ENCODE measurements at places on chromosomes 2 and 18.

GRCh38 chr2:20609349-20609994 is 41.4 kb downstream of the HS1BP3 start:
- no peak for DNase-seq

DNA sequence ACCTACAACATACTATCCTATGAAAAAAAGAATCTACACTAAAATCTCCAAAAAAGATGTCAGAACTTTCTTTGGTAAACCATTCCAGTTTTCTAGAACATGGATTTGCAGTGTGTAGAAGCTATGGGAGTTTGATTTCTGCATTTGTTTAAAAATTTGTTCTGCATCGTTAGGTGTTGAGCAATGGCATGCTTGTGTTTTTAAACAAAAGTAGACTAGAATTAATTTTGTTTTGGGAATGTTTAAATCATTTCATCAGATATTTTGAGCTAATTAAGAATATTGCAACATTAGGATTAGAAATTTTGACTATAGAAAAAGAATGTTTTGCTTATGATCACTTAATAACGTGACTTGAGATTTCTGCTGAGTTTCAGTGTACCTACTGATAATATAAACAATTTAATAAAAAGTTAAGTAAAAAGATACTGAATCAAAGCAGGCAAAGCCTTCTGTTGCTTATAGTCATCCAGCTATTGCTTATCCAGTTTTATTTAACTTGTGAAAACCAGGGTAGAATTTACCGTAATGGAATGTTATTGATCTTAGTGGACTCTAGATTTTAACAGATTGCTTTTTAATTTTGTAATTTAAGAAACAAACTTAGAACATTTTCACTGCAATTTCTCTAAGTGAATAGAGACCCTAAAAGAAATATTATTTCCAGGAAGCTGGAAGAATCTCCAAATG is 7.2 kb upstream of the TMEM182 start:
- DNase-seq: no peak

GRCh38 chr2:217325816-217326215 is 466.0 kb upstream of the TNP1 start:
- DNase-seq: no peak

DNA sequence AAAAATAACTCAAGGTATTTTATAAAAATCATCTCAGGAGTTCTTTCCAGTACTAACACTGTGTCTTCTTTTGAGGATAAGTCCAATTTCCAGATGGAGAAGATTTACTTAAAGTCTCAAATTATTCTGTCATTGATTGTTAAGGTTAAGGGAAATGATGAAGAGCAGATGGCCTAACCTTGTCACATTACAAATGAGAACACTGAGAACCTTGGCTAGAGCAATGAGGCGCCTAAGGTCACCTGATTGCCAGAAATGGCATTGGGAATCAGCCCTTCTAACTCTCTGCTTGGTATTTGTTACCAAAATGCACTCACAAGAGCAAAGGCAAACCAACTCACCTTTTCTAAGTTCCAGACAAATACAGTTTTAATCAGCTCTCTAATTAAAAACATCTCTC is 835.1 kb downstream of the RNF144A start:
- no peak for DNase-seq

DNA sequence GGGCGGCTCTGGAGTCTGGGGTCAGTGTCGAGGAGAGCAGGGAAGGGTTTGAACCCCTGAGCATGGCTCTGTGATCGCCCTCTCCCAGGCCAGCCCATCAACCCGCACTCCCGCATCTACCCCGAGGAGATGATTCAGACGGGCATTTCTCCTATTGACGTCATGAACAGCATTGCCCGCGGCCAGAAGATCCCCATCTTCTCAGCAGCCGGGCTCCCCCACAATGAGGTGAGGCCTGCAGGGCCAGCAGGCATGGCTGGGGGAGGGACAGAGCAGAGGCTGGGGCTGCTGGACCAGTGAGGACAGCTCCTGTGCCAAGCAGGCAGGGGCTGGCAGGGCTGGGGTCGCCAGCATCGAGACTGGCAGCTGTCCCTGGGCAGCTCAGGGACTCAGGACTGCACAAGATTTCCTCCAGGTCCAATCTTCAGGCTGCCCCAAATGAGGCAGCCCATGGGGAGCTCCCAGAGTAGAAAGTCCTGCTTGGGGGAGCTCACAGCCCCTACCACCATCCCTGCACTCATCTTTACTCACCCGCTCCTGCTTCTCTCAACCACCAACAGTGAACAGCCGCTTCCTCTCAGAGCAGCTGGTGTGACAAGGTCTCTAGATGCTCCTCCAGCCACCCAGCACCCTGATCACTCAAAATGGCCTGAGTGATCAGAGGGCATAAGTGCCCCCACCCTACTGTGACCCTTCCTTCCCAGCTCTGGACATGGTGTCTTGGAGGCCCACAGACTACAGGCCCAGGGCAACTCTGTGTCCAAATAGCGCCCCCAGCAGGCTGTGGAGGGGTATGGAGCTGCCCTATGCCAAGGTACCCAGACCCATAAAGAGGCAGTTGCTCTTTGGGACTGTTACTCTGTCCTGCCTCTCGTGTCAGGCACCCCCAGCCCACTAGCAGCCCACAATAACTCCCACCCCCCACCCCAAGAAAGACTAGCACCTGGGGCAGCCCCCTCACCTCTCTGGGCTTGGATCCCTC is 18.3 kb upstream of the ANKRD53 start:
- no peak for DNase-seq

GRCh38 chr18:9757827-9758621 is 49.9 kb downstream of the RAB31 start:
- peak; percentile 38 for DNase-seq

- peak; percentile 25 for DNase-seq
Measured at GRCh38 chr2:231795525-231796327, 9.5 kb downstream of the COPS7B start.

GRCh38 chr2:171547720-171548119 is 25.4 kb downstream of the CYBRD1 start:
- DNase-seq: no peak

DNA sequence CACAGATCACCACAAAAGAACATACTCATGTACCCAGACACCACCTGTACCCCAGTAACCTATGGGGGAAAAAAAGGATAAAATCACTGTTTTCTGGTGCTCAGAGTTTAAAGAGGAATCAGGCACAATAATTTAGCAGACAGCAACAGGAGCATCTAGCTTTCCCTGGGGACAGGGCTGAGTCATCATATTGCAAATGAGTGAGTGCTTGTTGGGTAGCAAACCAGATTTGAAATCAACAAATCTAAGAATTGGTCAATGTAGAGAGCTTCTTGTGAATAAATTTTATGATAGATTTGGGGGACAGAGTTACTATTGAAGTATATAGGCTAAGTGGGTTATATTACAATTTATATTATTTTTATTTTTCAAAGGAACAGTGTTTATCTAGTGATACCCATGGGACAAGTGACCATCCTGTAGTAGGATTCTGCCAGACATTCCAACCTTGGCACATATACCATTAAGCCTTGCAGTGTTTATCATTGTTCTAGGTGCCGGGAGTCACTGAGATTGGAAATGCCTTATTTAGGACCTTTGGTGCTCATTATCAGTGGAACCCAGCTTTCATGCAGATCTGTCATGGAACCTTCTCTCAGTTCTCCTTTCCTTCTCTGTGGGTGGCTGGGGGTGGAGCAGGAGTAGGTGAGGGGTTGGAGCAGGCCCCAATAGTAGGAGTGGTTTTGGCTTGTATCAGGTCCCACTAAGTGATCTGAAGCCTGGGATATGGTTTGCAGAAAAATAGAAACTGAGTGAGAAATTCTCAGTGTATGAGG is 117.2 kb downstream of the CERS6 start:
- no peak for DNase-seq

All from AML-193 (cell line).